Esophagus squamous epithelium (tissue), 5 donors: ENCODE measurements at places on chromosomes 12 and 14. TPM values are rescaled to one million over a fixed set of nuclear protein-coding genes. Genes with fewer than 3 reads are reported as not detected.
A peak's percentile ranks its signal among the peaks of the same experiment; 100 is the strongest.

DNA sequence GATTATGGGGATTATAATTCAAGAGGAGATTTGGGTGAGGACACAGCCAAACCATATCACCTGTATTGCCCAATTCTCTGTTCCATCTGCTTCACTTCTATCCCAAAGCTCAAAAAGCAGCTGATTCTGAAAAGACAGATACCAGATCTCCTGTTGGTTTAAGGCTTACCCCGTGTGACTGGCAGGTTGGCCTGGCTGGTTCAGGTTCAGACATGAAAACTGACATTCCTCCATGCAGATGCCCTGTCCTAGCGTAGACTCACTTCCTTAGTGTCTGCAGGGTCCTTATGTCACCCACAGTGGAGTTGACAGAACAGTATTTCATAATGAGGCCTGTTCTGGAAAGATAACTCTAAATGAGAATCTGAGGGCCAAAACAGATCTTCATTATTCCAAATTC lies 61.1 kb upstream of the FLRT2 start:
- peaks cover 8% of the 10 kb centered on the region for H3K4me1 ChIP-seq
- no peaks in the 10 kb centered on the region for H3K36me3 ChIP-seq
- no peak overlapping the region for H3K4me3 ChIP-seq

GRCh38 chr12:50059440-50060119 lies 2.2 kb downstream of the ASIC1 start:
- DNase-seq, result no peak
- H3K27ac ChIP-seq, result no peak overlapping the region

- H3K36me3 ChIP-seq, result no peaks in the 10 kb centered on the region
- H3K27ac ChIP-seq, result no peak overlapping the region
- H3K27me3 ChIP-seq, result no peaks in the 10 kb centered on the region
Measured at GRCh38 chr14:91753501-91754128, 21.7 kb upstream of the CATSPERB start.

DNA sequence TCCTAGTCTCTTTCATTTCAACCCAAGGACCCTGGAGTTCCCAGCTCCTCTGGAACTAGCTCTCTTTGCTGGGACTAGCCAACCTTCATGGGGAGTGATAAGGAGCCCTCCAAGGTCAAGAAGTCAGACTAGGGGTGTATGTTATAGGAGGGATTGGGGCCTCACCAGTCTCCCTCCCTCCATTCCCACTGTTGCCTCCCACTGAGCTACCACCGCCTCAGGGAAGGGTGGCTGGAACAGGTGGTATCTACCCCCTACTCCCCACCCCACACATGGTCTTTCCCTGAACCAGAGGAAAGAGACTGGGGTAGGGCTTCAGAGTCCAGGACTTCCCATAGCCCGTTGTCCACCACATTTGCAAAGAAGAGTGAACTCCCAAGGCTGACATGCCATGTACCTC lies 2.4 kb downstream of the ERBB3 start:
- DNase-seq, result no peak
- peak overlapping the region; percentile 91 for H3K27ac ChIP-seq
- no peak overlapping the region for H3K4me3 ChIP-seq
- peaks cover 88% of the 10 kb centered on the region for H3K4me1 ChIP-seq

DNA sequence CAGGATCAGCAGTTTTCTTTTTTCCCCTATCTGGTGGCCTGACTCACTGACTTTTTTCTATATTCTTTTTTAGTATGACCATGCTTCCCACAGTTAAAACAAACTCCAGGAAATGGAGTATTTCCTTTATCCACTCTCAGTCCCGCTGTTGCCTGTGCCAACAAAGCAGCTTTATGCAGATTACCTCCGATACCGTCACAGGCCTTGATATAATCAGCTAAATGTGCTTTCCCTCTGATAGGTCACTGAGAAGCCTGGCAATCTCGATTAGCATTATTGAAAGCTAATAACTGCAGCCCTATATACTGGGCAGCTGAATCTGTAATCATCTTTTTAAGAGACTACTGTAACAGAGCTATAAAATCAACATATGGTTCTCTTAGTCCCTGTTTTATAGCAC lies 243.6 kb downstream of the KIF21A start:
- H3K4me1 ChIP-seq, result no peaks in the 10 kb centered on the region
- no peak overlapping the region for H3K27ac ChIP-seq
- no peaks in the 10 kb centered on the region for H3K36me3 ChIP-seq
- no peak overlapping the region for H3K4me3 ChIP-seq

- H3K4me3 ChIP-seq, result no peak overlapping the region
- H3K27ac ChIP-seq, result no peak overlapping the region
- DNase-seq, result no peak
- H3K27me3 ChIP-seq, result no peaks in the 10 kb centered on the region
- H3K36me3 ChIP-seq, result no peaks in the 10 kb centered on the region
Measured at GRCh38 chr12:85794531-85794930, 41.7 kb downstream of the RASSF9 start.

DNA sequence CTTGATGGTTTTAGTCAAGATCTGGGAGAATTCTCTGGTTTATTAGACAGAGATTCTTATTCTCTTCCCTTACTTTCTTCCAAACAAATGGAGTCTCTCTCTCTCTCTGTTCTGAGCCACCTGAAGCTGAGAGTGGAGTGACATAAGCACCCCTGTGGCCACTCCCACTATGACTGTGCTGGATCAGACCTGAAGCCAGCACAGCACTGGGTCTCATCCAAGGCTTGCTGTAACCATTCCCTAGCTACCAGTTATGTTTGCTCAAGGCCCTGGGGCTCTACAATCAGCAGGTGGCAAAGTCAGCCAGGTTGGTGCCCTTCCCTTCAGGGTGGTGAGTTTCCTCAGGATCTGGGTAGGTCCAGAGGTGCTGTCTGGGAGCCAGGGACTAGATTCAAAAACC lies 568.5 kb downstream of the AACS start:
- H3K4me1 ChIP-seq, result peaks cover 23% of the 10 kb centered on the region
- no peak for DNase-seq
- no peaks in the 10 kb centered on the region for H3K27me3 ChIP-seq
- no peaks in the 10 kb centered on the region for H3K36me3 ChIP-seq
- H3K4me3 ChIP-seq, result no peak overlapping the region

GRCh38 chr12:32754111-32754510 lies 1.6 kb downstream of the YARS2 start:
- peaks cover 6% of the 10 kb centered on the region for H3K4me1 ChIP-seq
- H3K4me3 ChIP-seq, result no peak overlapping the region
- H3K36me3 ChIP-seq, result no peaks in the 10 kb centered on the region

GRCh38 chr14:105733081-105734065 lies 207.0 kb downstream of the TMEM121 start:
- no peaks in the 10 kb centered on the region for H3K36me3 ChIP-seq
- H3K4me1 ChIP-seq, result no peaks in the 10 kb centered on the region
- H3K4me3 ChIP-seq, result no peak overlapping the region
- no peak overlapping the region for H3K27ac ChIP-seq

DNA sequence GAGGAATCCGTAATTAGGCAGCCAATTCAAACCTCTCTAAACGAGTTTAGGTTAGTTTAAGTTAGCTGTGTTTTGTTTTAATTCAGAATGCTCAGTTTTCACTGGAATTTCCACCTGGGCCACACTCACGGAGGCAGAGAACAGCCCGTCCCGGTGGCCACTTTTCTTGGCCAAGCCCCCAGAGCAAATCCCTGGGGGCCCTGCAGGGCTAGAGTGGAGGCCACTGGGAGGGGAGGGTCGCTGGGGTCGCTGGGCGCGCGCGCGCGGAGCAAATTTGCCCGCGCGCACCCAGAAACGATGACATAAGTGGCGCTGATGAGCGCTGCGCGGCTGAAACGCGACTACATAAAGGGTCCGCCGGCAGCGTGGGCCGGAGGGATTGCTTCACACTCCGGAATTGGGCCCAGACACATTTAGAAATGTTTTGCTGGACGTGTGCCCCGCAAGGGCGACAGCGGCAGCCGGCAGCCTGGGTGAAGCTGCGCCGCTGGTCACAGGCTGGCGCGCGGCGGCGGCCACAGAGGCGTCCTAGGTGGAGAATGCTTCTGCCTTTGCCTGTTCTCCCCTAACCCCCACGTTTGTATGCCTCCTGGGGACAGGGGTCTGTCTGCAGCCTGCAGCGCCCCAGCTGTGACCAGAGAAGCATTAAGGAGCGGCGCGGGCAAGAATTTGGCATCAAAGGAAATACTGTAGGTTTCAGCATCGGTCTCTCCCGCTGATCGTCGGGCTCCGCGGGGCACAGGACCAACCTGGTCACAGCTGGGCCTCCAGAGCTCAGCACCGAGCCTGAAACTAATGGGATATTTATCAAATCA lies 37.9 kb upstream of the TBX5 start:
- no peak overlapping the region for H3K27ac ChIP-seq
- H3K4me1 ChIP-seq, result no peaks in the 10 kb centered on the region
- DNase-seq, result no peak
- no peaks in the 10 kb centered on the region for H3K27me3 ChIP-seq

GRCh38 chr12:89333564-89334252 lies 18.6 kb downstream of the DUSP6 start:
- H3K4me1 ChIP-seq, result peaks cover 7% of the 10 kb centered on the region
- H3K27me3 ChIP-seq, result no peaks in the 10 kb centered on the region
- no peak for DNase-seq
- H3K27ac ChIP-seq, result no peak overlapping the region

- no peak overlapping the region for H3K27ac ChIP-seq
- no peaks in the 10 kb centered on the region for H3K36me3 ChIP-seq
- H3K4me3 ChIP-seq, result no peak overlapping the region
- H3K27me3 ChIP-seq, result no peaks in the 10 kb centered on the region
Measured at GRCh38 chr12:3152892-3153291, 75.7 kb downstream of the TSPAN9 start.

GRCh38 chr14:51035611-51036192 lies 59.2 kb downstream of the TRIM9 start:
- H3K27ac ChIP-seq, result no peak overlapping the region
- H3K4me3 ChIP-seq, result no peak overlapping the region
- no peaks in the 10 kb centered on the region for H3K36me3 ChIP-seq
- DNase-seq, result no peak
- no peaks in the 10 kb centered on the region for H3K27me3 ChIP-seq
- H3K4me1 ChIP-seq, result no peaks in the 10 kb centered on the region

DNA sequence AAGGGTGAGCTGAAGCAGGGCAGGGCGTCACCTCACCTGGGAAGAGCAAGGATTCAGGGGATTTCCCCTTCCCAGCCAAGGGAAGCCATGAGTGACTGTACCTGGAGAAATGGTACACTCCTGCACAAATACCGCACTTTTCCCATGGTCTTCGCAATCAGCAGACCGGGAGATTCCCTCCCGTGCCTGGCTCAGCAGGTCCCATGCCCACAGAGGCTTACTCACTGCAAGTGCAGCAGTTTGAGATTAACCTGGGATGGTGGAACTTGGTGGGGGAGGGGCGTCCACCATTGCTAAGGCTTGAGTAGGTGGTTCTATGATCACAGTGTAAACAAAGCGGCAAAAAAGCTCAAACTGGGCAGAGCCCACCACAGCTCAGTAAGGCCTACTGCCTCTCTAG lies 11.0 kb upstream of the DHRS4 start:
- no peak for DNase-seq
- H3K4me3 ChIP-seq, result no peak overlapping the region
- peaks cover 12% of the 10 kb centered on the region for H3K36me3 ChIP-seq
- H3K27me3 ChIP-seq, result no peaks in the 10 kb centered on the region

DNA sequence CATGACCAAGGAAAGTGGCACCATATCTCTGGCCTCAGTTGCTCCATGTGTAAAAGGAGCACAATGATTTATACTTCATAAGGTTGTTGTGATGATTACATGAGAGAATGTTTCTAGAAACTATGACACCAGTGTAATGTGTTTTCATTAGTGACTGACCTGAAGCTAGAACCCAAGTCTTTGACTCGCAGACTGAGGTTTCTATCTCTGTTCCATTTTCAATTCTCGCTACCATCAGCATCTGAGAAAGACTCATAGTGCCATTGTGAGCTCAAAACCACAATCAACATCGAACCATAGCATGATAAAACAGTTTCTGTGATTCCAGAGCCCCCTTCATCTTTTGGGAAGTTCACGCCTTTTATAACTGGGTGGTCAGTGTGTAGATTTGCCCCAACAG lies 53.8 kb downstream of the STAB2 start:
- H3K4me3 ChIP-seq, result no peak overlapping the region
- H3K27ac ChIP-seq, result no peak overlapping the region
- H3K27me3 ChIP-seq, result no peaks in the 10 kb centered on the region
- H3K4me1 ChIP-seq, result no peaks in the 10 kb centered on the region
- H3K36me3 ChIP-seq, result no peaks in the 10 kb centered on the region

- no peaks in the 10 kb centered on the region for H3K4me1 ChIP-seq
- no peaks in the 10 kb centered on the region for H3K27me3 ChIP-seq
- no peak for DNase-seq
- no peak overlapping the region for H3K4me3 ChIP-seq
Measured at GRCh38 chr12:65232476-65233077, 45.9 kb upstream of the MSRB3 start.

GRCh38 chr12:50725011-50725942 lies 38.6 kb upstream of the ATF1 start:
- no peak overlapping the region for H3K27ac ChIP-seq
- H3K4me3 ChIP-seq, result no peak overlapping the region
- peaks cover 30% of the 10 kb centered on the region for H3K36me3 ChIP-seq
- DNase-seq, result no peak
- no peaks in the 10 kb centered on the region for H3K27me3 ChIP-seq
- H3K4me1 ChIP-seq, result no peaks in the 10 kb centered on the region

DNA sequence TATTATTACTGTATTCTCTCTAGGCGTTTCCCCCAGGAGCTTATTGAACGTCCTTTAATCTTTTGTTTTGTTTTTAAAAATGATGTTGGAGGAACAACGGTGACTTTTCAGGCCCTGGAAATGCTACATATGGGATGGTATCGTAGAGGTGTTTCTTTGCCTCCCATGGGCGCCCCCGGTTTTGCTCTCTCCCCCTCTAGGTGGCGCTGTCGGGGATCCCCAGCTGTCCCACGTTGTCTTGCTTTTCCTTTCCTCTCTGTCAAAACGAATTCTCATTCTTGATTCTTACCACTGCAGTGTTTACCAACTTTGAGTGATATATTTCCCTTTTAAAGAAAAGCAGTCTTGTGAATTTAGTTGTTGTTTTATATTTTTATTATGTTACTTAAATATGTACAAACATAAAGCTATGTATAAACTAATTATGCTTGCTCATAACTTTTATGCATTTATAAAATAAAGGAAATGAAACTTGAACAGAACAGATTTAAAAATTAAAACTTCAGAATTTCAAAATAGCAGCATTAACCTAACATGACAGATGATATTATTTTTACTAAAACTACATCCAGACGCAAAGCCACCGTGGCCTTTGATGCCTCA lies 171.9 kb downstream of the RGS6 start:
- no peaks in the 10 kb centered on the region for H3K27me3 ChIP-seq
- no peak overlapping the region for H3K27ac ChIP-seq
- H3K4me1 ChIP-seq, result no peaks in the 10 kb centered on the region
- no peaks in the 10 kb centered on the region for H3K36me3 ChIP-seq
- H3K4me3 ChIP-seq, result no peak overlapping the region
- no peak for DNase-seq

GRCh38 chr12:71538807-71539206 lies 99.2 kb downstream of the LGR5 start:
- H3K36me3 ChIP-seq, result no peaks in the 10 kb centered on the region
- no peak overlapping the region for H3K4me3 ChIP-seq
- H3K27ac ChIP-seq, result no peak overlapping the region

Gene RNASE3
- total RNA-seq, result not detected

Gene OASL
- total RNA-seq, result 4.0 TPM

Gene SLC5A8
- total RNA-seq, result not detected

Gene TMEM119
- 2.5 TPM for total RNA-seq

Gene CABP1
- total RNA-seq, result 0.19 TPM

Gene PARP2
- 11.3 TPM for total RNA-seq

Gene DHRS2
- total RNA-seq, result not detected

Gene SNRPF
- 2.7 TPM for total RNA-seq

Gene KRT5
- 7,921 TPM for total RNA-seq

Gene CLEC4C
- not detected for total RNA-seq

Gene MORN3
- total RNA-seq, result 0.09 TPM
